ENCODE measurements at places on chromosomes 5 and 9. TPM values are rescaled to one million over a fixed set of nuclear protein-coding genes. Genes with fewer than 3 reads are reported as not detected.

CRHBP gene
- not detected for total RNA-seq

NIPAL4 gene
- 2.2 TPM for total RNA-seq

DNA sequence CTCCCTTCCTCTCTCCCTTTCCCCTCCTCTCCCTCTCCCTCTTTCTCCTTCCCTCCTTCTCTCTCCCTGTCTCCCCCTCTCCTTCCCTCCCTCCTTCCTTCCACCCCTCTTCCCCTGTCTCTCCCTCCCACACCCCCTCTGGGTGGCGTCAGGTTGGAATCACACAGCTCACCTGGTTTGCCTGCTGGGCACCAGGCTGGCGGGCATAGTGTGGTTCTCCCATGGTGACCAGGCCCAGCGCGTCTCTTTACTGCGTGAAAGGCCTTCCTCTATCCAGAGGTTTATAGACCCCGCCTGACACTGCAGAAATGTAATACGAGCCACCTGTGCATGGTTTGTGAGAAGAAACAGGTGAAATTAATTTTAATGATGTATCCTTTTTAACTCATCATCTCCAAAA, 76.2 kb downstream of the MRPL36 start:
- H3K4me3 ChIP-seq = no peak overlapping the region
- H3K36me3 ChIP-seq = no peaks in the 10 kb centered on the region
- no peaks in the 10 kb centered on the region for H3K4me1 ChIP-seq
- H3K27me3 ChIP-seq = peaks cover 2% of the 10 kb centered on the region
- no peak overlapping the region for H3K27ac ChIP-seq

GRCh38 chr5:161851691-161852299, 3.9 kb downstream of the GABRA1 start:
- no peak for DNase-seq
- H3K27ac ChIP-seq = no peak overlapping the region
- H3K36me3 ChIP-seq = no peaks in the 10 kb centered on the region
- peaks cover 9% of the 10 kb centered on the region for H3K27me3 ChIP-seq

GRCh38 chr5:143108498-143109128, 294.9 kb downstream of the NR3C1 start:
- no peak for DNase-seq
- no peak overlapping the region for H3K4me3 ChIP-seq
- H3K27me3 ChIP-seq = no peaks in the 10 kb centered on the region
- peaks cover 27% of the 10 kb centered on the region for H3K4me1 ChIP-seq
- H3K36me3 ChIP-seq = peaks cover 11% of the 10 kb centered on the region

GRCh38 chr5:66967826-66968262, 228.8 kb downstream of the CD180 start:
- peaks cover 1% of the 10 kb centered on the region for H3K27me3 ChIP-seq
- H3K4me3 ChIP-seq = no peak overlapping the region
- no peaks in the 10 kb centered on the region for H3K4me1 ChIP-seq
- H3K36me3 ChIP-seq = peaks cover 10% of the 10 kb centered on the region
- no peak for DNase-seq

Data from activated T-helper 1 cell treated with anti-CD3 and anti-CD28 coated beads, Interleukin-12 subunit alpha, Interleukin-12 subunit beta, Interleukin-2, Interleukin-4 antibody, amounts not matched to agents 30 ng/mL and 10 ng/mL and 1 ng/mL, durations not matched to agents 14 hours and 24 hours and 36 hours (primary cell).